ENCODE measurements at places on chromosomes 4 and X.
A peak's percentile ranks its signal among the peaks of the same experiment; 100 is the strongest.

DNA sequence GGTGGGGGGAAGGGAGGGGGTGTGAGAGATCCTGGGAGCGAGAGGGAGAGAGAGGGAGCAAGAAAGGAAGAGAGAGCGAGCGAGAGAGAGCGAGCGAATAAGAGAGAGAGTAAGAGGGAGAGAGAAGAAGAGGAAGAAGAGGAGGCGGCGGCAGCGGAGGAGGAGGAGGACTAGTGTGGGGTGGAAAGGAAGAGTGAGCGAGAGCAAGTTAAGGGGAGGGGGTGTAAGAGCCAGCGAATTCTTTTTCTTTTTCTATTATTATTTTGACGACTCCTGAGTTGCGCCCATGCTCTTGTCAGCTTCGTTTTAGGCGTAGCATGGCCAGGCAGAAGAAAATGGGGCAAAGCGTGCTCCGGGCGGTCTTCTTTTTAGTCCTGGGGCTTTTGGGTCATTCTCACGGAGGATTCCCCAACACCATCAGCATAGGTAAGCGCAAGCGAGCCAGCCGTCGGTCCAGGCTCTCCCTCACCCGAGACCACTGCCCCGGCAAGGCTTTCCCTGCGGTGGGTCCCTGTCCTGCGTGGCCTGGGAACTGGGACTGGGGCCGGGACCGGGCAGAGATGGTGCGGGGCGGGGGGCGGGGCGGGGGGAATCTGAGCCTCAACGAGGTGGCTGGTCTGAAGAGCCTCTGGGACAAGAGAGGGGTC lies at the start of gene GRIA3:
Gene GRIA3 (plus strand): TSS at position 60 of the 647 bp plus-strand sequence. CDS start 258 bp downstream, at position 318.
- no peak for DNase-seq

DNA sequence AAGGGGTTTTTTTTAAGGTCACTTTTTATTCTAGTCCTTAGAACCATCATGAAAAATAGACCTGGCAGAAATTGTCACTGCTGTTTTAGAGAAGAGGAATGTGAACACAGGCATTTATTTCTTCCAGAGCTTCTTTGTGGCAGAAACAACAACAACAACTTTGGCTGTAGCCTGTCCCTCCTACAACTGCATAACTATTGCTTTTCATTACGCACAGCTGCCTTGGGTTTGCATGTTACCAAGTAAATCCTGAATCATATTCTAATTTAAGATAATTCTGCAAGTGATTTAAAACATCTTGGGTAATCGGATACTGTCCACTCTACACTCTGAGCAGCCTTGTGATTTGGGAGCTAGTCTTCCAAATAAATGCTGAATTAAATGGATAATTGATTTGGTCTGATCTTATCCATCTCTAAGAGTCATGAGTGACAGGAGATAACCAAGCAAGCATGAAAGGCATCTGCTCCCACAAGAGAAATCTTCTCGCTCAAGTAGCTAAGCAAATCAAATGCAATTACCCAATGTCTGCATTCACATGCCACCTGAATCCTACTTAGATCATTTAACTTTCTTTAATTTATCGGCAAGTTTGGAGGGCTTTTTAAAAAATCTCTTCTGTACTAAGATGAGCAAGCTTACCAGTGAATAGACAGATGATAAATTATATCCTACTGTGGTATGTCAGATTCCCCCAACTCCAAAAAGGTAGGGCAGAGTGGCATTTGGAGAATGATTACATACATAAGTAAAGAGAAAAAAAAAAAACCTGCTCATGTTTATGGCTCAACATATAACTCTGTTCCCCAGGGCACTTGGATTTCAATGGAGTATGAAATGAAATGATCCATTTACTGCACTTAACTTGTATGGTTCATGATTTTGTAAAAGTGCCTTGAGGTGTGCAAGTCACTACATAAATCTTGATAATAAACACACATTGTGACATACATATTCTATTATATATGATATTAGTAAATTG lies 73.6 kb downstream of the EGF start:
- DNase-seq: no peak

- DNase-seq: no peak
Measured at GRCh38 chr4:20252656-20253282, 1.1 kb downstream of the SLIT2 start.

- no peak for DNase-seq
Measured at GRCh38 chrX:23557070-23557469, 110.2 kb upstream of the PRDX4 start.

GRCh38 chr4:10582059-10582686 lies 102.4 kb downstream of the CLNK start:
- peak; percentile 70 for DNase-seq

GRCh38 chr4:83112231-83112630 lies 2.3 kb downstream of the PLAC8 start:
- no peak for DNase-seq

- DNase-seq: no peak
Measured at GRCh38 chrX:13196782-13197181, 123.1 kb downstream of the ATXN3L start.

- no peak for DNase-seq
Measured at GRCh38 chr4:54625391-54625790, 32.4 kb upstream of the KIT start.

- DNase-seq: no peak
Measured at GRCh38 chrX:151870602-151871001, 42.1 kb upstream of the MAGEA4 start.

DNA sequence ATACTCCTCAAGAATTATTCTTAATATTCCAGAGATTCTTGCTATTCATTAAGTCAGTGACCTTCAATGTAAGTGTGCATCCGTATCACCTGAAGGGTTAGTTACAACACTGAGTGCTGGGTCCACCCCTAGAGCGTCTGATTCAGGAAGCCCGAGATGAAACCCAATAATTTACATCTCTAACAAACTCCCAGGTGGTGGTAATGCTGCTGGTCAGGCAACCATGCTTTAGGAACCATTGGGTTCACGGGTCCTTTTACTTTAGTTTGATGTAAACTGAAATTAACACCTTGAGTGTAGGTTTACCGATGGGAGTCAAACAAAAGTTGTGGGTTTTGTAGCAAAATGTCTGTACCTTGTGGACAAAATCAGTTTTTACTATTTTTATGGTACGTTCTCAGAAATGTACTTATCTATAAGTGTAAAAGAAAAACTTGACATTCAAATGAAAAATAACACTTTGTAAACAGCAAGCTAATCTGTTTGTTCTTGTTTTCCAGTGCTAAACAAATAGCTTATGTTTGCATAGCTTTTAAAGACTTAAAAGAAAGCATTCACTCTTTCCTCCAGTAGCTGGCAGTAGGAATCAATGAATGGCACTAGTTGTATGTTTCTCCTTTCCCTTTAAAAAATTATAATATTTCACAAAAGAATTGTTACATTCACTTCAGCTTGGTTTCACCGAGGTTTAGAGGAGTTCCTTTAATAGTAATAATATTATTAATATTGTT lies 32.7 kb downstream of the ACE2 start:
- DNase-seq: no peak

DNA sequence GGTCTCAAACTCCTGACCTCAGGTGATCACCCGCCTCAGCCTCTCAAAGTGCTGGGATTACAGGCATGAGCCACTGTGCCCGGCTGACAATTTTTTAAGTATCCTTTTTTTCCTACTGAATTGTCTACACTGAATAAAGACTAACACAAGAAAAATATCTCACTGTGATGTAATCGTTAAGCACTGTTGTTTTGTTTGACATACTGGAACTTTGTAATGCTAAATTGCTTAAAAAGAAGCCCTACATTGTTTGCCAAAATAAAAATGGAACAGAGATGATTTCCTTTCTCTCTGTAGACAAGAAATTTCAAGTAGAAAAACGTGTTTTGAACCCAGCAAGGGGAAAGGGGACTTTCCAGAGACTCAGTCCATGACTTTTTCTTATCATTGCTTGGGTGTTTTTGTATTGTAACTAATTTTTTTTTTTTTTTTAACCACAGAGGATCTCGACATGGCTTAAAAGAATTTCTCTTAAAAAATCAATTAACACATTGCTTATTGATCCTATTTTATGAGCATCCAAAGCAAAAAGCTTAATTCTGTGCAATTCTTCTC lies 74.9 kb downstream of the TMEM156 start:
- no peak for DNase-seq

Data from NCI-H1694 treated with DMSO at 0.1 percent for 48 hours (cell line).